GM12892 (cell line): ENCODE measurements at places on chromosomes 7 and 10.

DNA sequence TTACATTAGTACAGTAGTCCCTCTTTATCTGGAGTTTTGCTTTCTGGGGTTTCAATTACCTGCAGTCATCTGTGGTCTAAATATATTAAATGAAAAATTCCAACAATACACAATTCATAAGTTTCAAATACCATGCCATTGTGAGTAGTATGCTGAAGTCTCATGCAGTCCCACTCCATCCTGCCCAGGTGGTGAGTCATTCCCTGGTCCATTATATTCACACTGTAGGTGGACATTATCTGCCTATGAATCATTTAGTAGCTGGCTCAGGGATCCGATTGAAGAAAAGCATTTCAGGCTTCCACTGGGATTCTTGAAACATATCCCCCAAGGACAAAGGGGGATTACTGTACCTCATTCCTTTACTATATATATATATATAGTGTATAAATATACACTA, 298.2 kb upstream of the GALNT17 start:
- DNase-seq: no peak

DNA sequence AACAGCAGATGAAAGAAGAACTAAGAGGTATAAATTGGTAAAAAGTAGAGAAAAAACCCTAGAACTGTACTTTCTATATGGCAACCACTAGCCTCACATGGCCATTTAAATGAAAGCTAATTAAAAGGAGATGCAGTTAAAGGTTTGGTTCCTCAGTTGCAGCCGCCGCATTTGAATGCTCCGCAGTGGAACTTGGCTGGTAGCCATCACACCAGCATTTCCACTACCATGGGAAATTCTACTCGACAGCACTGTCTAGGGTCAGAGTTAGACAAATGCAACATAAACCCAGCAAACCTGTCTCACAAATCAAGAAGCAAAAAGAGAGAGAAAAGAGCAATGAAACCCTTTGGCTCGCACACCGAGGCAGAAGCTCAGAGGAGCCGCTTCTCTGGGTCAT, 29.7 kb downstream of the VIPR2 start:
- DNase-seq: no peak

- no peak for DNase-seq
Observed at GRCh38 chr7:73625276-73625675, 954 bp upstream of the MLXIPL start.

- DNase-seq: no peak
Observed at GRCh38 chr10:100650693-100651092, 94.7 kb upstream of the PAX2 start.

- no peak for DNase-seq
Observed at GRCh38 chr7:131100357-131101054, 227.2 kb upstream of the MKLN1 start.
